ENCODE measurements at places on chromosomes 4 and X. TPM values are rescaled to one million over a fixed set of nuclear protein-coding genes. Genes with fewer than 3 reads are reported as not detected.

The CT47B1 gene
- not detected for total RNA-seq

The C4orf36 gene
- 0.62 TPM for total RNA-seq

The CSAG1 gene
- total RNA-seq: not detected

The RS1 gene
- total RNA-seq: not detected

The BMPR1B gene
- 6.5 TPM for total RNA-seq

The TCEANC gene
- total RNA-seq: 7.6 TPM

Measured in melanocyte of skin (primary cell).